ENCODE measurements at places on chromosomes 11 and 22.
A peak's percentile ranks its signal among the peaks of the same experiment; 100 is the strongest.

DNA sequence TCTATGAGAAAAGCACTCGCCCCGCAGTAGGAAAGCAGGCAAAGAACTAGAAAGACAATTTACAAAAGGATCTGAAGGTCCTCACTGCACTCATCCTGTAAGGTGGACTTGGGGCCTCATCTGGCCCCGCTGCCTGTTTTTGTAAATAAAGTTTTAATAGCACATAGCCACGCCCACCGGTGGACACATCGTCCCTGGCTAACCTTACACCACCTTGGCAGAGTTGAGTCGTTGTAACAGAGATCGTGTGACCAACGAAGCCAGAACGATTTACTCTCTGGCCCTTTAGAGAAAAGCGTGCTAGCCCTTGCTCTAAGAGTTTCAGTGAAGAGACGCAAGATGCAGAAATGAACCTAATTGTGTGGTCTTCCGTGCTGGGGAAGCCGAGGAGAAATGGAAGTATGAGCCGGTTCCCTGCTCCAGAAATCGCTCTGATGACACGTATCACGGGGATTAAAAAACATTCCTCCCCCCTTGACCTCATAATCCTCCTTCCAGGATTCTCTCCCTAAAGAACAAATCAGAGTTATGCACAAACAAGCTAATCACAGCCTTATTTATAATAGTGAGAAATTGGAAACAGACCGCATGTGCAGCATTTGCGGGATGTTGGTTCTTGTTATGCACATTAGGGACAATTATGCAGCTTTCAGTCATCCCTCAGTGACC, 80.1 kb downstream of the CDKN1C start:
- no peak for DNase-seq

GRCh38 chr11:93169950-93170561, 27.7 kb downstream of the SLC36A4 start:
- DNase-seq, result peak; percentile 59

GRCh38 chr11:118789501-118790356, 1.2 kb downstream of the DDX6 start:
- peak; percentile 53 for DNase-seq

DNA sequence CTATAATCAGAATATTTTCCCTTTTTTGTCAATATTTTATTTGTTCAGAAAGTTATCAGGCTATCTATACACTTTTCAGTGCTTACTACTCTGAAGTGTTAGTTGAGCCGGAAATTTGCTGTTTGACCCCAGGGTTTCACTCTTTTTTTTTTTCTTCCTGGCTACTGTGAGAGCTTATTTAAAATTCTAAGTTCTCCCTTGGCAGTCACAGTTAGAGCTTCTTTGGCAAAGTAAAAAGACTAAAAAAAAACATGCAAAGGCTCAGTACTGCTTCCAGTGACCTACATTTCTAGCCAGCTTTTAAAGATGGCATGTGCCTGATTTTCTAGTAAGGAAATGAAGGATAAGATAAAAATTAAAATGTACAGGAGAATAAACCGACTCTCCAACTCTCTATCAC, 48.4 kb downstream of the ELP4 start:
- DNase-seq, result no peak

DNA sequence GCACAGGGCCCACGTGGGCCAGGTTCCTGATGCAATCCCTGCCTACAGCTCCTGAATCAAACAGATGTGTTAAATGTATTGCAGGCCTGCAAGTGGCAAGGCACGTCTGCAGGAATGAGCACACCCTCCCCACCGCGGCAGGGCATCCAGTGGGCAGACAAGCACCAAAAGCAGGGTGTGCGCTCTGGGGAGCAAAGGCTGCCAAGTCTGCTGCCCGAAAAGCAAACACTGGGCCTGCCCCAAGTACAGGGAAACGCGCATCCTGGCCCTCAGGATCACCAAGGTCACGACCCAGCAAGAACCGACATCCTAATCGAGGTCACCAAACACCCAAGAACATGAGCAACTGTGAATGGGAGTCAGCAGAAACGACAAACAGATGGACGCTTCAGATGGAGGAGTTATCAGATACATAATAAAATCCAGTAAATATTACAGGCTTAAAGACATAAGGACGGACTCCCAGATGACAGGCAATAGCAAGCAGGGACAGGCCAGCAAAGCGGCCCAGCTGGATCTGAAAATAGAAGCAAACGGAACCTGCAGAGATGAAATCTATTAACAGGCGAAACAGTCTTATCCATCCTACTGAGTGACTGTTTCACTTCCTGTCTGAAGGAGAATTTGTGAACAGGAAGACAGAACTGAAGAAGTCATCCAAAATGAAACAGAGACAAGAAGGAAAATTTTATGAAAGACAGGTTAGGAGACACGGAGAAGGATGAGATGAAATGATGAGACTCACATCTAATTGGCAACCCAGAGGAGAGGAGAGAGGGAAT, 26.7 kb downstream of the CARS1 start:
- no peak for DNase-seq

DNA sequence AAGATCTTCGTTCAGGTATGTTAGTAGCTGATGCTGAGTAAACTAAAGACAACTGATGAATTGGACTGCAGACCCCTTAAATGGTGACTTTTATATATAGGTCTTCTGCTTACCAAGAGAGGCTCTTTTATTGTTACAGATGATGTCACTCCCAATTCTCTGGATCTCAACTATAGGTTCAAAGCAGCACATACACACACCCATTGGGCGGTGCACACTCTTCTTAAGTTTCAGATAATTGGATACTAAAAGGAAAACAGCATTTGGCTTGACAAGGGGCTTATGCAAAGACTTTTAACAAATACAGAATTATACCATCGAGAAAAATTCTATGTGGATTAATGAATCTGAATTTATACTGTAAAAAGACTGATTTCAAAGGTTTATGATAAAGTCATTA, at the start of gene PTH:
TSS of gene PTH (minus strand) at position 69 of the 400 bp plus-strand sequence. CDS start 3,142 bp downstream, outside the sequence.
- DNase-seq, result no peak
